T follicular helper cell (primary cell): ENCODE measurements at places on chromosomes 7 and 10.

DNA sequence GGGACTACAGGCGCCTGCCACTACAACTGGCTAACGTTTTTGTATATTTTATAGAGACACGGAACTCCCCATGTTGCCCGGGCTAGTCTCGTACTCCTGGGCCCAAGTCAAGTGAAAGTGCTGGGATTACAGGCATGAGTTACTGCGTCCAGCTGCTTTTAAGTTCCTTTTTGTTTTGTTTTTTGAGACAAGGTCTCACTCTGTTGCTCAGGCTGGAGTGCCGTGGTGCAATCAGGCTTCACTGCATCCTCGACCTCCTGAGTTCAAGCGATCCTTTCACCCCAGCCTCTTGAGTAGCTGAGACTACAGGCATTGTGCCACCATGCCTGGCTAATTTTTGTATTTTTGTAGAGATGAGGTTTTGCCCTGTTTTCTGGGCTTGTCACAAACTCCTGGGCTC is 155.0 kb downstream of the GALNT17 start:
- no peak for DNase-seq

DNA sequence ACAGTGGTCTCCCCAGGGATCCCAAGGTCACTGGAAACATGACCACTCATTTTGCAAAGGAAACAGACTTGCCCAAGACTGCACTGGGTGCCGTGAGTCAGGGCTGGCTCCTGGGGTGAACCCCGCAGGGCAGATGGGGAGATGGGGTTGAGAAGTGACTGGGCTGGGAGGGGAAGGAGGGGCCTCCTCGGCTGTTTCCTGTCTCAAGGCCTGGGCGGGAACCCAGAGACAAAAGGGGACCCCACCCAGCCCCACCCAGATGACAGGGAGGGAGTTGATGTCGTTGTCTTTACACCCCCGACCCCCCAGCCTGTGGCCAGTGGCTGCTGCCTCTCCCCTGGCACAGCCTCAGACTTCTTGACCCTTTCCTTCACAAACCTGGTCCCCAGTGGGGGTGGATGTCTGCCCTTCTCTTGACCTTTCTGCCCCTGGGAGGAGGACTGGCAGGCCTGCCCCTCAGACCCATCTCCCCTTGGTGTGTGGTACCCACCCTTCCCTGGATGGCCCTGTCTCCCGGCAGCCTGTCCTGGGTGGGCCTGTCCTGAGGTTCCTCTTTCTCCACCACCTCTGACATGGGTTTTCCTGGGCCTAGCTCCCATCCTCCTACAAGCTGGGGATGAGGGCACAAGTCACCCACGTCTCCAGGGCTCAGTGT is 1.4 kb downstream of the MYO1G start:
- DNase-seq = peak; percentile 44

GRCh38 chr7:11775401-11775800 is 56.6 kb downstream of the THSD7A start:
- no peak for DNase-seq

GRCh38 chr7:148849393-148850098 is 34.5 kb downstream of the EZH2 start:
- no peak for DNase-seq

DNA sequence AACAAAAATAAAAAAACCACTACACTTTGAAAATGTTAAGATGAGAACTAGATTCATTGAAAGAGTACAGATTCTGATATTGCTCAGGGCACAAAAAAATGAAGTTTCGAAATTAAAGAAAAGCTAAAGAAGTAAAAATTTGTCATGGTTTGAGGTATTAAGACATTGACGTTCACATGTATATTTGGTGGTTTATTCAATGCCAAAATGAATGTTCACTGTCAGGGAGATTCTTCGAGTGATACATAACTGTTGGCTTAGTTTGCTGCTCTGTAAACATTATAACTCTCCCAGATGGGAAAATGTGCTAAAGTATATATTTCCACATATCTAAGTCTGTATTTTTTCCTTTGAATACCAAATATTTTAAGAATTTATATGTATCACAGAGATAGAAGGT is 345.0 kb downstream of the SEMA3D start:
- DNase-seq = no peak

- no peak for DNase-seq
These were observed 147.3 kb downstream of the SEC23IP start for GRCh38 chr10:120039826-120040225.

DNA sequence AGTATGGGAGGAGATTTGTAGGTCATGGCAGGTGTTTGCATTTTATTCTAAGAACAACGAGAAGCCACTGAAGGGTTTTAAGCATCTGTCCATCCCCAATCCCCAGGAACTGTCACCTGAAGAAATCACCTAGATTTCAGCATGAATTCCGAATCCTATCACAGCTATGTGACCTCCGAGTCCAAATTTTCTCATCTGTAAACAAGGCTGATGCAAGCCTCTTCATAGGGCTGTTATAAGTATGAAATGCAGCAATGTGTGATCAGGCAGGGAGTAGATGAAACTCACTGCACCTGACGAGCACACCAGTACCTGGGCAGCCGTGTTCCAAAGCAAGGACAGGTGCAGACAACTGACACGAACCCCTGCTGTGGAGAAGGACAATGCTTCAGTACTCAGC is 14.0 kb downstream of the HABP2 start:
- DNase-seq = no peak

- no peak for DNase-seq
These were observed 61.6 kb downstream of the DENND11 start for GRCh38 chr7:141640239-141640840.

DNA sequence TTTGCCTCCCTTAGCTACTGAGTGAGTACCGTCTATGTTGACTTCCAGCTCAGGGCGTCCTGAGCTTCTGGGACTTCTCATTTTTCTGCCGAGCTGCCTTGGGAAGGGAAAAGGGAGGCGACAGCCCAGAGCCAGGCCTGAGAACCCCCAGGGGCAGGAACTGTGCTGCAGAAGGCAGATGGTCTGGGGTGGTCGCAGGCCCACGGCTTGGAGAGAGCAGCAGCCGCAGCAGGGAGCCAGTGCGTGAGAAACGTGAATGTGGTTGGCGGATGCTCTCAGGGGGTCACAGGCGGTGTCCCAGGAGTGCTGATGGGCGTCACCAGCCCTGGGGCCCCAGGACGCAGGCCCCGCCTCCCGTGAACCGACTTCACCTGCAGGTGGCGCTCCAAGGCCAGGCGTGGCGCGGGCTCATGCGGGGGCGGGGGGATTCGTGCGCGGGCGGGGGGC is 9.2 kb upstream of the PWWP2B start:
- DNase-seq = peak; percentile 71

GRCh38 chr10:176677-177076 is 41.4 kb downstream of the ZMYND11 start:
- no peak for DNase-seq

- DNase-seq = no peak
These were observed 32.3 kb downstream of the FAM107B start for GRCh38 chr10:14742382-14742781.

DNA sequence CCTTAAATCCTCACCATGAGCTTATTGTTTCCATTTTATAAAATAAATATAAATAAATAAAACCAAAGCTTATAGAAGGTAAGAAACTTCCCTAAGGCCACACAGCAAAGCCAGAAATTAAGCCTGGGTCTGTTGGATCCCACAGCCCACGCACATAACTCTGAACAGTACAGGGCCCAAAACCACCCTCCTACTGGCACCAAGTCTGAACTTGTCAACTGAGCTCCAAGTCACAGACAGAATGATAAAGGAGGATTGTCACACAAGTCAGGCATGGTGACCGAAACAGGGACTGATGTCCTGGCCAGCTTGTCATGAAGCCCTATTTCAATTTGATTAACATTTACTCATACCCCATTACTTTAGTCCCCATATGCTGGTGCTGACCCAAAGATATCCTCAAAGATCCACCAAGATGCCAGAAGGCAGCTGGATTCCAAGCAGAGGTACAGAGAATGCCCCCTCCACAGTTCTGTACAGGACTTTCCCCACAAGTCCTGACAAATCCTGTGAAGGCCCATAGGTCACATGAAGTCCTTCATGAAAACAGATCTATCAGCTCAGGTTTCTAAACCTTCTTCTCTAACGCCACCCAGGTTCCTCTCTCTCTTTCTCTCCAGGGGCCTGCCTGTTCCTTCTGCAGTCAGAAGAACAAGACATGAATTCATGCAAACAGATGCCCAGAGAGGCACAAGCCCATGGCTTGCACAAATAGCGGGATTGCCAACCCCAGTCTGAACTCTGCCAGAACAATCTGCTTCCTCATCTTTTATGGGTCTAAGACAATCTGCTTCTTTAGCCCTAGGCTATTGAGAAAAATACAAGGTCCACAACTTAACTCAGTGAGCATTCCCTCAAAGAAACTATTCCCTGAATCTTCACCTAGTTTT is 60.9 kb downstream of the GLI3 start:
- DNase-seq = no peak

DNA sequence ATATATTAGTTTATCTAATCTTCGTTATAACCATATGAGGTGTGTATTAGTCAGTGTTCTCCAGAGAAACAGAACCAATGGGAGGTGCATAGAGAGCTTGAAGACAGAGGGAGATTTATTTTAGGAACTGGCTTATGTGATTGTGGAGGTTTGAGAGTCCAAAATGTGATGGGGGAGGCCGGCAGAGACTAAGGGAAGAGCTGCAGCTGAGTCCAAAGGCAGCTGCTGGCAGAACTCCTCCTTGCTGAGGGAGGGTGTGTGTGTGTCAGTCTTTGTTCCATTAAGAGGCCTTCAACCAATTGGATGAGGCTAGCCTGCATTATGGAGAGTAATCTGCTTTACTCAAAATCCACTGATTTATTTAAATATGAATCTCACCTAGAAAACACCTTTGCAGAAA is 165.1 kb downstream of the SH3PXD2A start:
- DNase-seq = no peak

DNA sequence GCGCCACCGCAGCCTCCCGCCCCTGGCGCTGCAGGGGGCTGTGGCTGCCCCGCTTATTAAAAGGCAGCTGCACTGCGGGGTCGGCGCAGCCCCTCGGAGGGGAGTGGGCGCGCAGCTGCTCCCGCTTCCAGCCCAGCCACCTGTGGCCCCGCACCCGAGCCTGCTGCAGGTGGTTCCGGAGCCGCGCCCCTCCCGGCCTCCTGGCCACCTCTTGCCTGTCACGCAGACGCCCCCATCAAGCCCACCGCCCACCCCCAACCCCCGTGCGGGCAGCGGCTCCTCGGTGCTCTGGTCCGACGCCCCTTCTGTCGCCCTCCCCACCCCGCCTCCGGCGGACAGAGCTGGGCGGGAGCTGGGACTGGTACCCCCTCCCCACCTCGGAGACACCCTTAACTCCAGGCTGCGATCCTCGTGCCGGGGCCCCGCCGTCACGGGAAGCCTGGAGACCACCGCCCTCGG is 549 bp downstream of the CALY start:
- DNase-seq = no peak

- no peak for DNase-seq
These were observed 1.3 kb downstream of the CNPY4 start for GRCh38 chr7:100120733-100121036.

- DNase-seq = no peak
These were observed 137.5 kb downstream of the CD36 start for GRCh38 chr7:80775897-80776296.
